Spinal cord (tissue), 10 donors: ENCODE measurements at places on chromosomes 5 and 9.

GRCh38 chr5:17216176-17216973 is 1.1 kb upstream of the BASP1 start:
- H3K4me3 ChIP-seq, result peak overlapping the region; percentile 59
- DNase-seq, result peak; percentile 92
- H3K36me3 ChIP-seq, result no peaks in the 10 kb centered on the region
- H3K27me3 ChIP-seq, result no peaks in the 10 kb centered on the region

- no peak for DNase-seq
- H3K4me3 ChIP-seq, result no peak overlapping the region
- H3K4me1 ChIP-seq, result peaks cover 94% of the 10 kb centered on the region
These were observed 7.7 kb downstream of the CXXC5 start for GRCh38 chr5:139655727-139656271.

GRCh38 chr9:133779081-133779480 is 40.9 kb upstream of the SARDH start:
- H3K4me1 ChIP-seq, result peaks cover 4% of the 10 kb centered on the region
- H3K27me3 ChIP-seq, result no peaks in the 10 kb centered on the region
- H3K36me3 ChIP-seq, result peaks cover 94% of the 10 kb centered on the region
- no peak overlapping the region for H3K27ac ChIP-seq

- peaks cover 6% of the 10 kb centered on the region for H3K4me1 ChIP-seq
- peaks cover 8% of the 10 kb centered on the region for H3K27me3 ChIP-seq
- no peaks in the 10 kb centered on the region for H3K36me3 ChIP-seq
- no peak overlapping the region for H3K27ac ChIP-seq
- DNase-seq, result no peak
- H3K4me3 ChIP-seq, result no peak overlapping the region
These were observed 102.0 kb upstream of the FSTL4 start for GRCh38 chr5:133714161-133714915.

DNA sequence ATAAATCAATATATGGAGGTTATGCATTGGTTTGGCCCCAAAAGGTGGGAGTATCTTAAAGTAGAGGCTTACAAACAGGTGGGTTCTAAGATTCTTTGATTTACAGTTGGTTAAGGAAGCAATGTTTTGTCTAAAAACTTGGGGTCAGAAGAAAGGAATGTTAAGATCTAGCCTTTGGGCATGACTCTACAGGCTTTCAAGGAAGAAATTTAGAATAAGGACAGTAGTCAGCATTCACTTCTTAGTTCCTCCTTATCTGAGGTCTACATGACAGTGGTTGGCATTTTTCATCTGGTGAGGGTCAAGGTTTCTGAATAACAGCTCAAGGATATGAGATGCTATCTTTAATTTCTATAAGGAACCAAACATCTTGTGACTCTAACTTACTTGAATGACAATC is 122.8 kb downstream of the CAMK4 start:
- no peaks in the 10 kb centered on the region for H3K36me3 ChIP-seq
- no peak for DNase-seq
- H3K4me1 ChIP-seq, result no peaks in the 10 kb centered on the region
- H3K27me3 ChIP-seq, result no peaks in the 10 kb centered on the region
- H3K27ac ChIP-seq, result no peak overlapping the region
